ENCODE measurements at places on chromosomes 13 and 19. TPM values are rescaled to one million over a fixed set of nuclear protein-coding genes. Genes with fewer than 3 reads are reported as not detected.

Gene GIPR
- 0.32 TPM for total RNA-seq

Gene STAP2
- total RNA-seq = 10.6 TPM

Gene MBD3L3
- not detected for total RNA-seq

- peak; percentile 44 for DNase-seq
These were observed 665 bp downstream of the ZNF347 start for GRCh38 chr19:53158119-53158656.

DNA sequence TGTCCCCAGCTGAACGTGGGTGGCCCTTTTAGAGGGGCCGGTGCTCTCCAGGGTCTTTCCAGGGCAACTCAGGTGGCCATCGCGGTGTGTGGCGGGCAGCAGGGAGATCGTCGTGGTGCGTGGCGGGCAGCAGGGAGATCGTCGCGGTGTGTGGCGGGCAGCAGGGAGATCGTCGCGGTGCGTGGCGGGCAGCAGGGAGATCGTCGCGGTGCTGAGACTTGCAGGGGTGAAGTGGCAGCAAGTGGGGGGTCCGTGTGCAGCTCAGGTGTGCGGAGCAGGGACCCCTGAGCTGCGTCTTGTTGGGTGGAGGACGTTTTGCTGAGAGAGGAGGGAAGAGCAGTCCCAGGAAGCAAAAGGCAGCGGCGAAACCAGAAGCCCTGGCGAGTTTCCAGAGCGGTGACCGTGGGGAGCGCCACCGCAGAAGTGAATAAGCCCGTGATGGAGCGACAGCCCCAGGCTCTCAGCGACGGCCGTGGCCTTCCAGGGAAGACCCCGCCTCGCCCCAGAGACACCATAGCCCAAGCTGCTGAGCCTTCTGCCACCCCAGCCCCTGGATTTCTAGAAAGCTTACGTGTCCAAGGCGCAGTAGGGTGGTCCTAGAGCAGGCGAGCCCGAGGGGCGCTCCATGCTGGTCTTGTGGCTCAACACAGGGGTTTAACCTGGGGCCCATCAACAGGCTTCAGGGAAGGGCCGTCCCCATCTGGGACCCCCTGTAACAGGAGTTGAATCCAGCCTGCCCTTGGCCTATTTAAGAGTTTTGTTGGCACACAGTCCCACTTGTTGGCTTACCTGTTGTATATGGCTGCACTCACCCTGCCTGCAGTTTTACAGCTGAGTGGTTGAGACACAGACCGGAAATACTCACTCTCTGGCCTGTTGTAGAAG is 5.4 kb downstream of the NCLN start:
- no peak for DNase-seq

DNA sequence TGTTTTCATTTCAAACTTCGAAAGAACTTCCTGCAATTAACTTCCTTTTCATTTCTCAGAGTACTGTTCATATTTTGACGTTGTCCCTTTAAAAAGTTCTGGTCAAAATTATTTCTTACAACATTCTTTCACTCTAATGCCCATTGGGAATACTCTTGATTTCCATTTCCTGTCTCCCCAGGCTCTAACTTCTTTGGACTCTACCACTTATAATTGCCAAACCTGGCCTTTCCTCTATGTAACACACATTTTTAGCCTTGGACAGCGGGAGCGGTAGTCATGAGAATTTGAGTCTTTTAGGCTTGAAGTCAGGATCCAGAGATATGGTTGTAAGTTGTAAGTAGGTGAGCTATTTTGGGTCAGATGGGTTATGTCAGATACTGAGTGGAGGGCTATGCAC is 163.5 kb upstream of the SPRY2 start:
- no peak for DNase-seq

- DNase-seq = peak; percentile 37
These were observed 14.2 kb downstream of the ZNF274 start for GRCh38 chr19:58196901-58197616.

Data from fibroblast of villous mesenchyme (primary cell).